HuH-7 (cell line): ENCODE measurements at places on chromosomes 12 and 14.

GRCh38 chr14:85428926-85429325, 101.0 kb upstream of the FLRT2 start:
- DNase-seq = no peak

DNA sequence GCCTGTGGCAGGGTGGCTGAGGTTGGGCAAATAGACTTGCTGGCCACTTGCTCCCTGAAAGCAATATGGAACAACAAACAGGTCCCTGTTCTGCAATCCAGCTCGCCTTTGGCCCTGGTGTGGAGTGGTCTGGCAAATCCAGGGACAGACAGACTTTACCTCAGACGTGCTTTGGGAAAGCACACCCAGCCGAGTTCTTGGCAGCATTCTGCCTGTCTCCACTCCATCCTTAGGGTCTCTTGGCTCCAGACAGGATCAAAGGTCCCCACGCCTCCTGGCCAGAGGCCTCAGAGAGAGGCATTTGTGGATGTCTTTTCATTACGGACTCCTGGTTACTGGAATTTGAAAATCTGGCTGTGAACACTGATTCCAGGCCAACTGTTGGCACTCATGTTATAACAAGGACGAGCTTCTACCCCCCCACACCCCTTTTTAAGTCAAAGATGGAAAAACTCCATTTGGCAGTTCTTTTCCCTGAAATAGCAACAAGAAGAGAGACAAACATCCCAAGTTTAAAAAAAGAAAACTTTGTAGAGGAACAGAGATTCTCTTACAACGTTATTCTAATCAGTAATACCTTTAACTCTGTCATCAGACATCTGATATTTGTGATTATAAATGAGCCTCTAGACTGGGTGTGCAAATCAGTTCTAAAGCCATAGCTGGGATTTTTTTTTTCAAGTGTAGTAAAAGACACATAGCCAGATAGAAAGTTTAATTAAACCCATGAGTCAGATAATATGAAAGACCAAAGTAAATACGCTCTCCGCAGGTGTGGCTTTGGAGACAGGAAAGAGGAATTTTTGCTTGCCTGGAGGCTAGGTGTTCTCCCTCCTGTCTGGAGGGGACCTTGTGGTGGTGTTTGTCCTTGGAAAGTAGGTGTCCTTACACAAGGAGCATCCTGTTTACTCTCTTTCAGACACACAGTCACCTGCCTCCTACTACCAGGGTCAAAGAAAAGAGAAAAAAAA, 60.7 kb downstream of the GALNT8 start:
- no peak for DNase-seq

DNA sequence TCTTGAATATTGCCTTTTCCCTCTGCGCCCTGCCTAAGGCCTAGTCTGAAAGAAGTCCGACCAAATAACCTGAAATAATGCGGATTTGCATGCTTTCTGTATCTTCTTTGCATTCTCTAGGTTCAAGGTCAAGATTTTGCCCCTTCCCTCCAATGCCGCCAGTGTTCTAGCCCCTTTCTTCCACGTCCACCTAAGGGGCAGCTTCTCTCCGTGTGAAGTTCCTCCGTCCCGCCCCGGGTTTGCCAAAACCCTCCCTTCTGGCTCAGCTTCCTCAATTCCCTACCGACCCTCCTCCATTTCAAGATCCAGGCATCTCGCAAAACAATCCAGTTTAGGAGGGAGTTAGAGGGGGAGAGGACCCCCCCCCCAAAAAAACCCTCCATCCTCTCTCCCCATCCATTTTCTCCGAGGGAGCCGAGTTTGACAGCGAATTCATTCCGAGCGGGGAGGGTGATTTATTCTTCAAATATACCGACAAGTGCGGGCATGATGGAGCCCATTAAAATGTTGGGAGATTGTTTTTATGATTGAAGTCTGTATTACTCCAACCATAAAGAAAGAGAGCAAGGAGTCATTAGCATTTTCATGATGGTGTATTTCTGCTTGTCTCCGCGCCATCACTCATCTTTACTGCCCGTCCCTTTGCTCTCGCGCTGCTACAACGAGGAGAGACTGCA, 20.9 kb upstream of the ATP5MC2 start:
- no peak for DNase-seq

- DNase-seq = no peak
Measured at GRCh38 chr14:24463884-24464785, 21.6 kb upstream of the SDR39U1 start.

GRCh38 chr12:74953697-74954096, 255.9 kb downstream of the KCNC2 start:
- no peak for DNase-seq

DNA sequence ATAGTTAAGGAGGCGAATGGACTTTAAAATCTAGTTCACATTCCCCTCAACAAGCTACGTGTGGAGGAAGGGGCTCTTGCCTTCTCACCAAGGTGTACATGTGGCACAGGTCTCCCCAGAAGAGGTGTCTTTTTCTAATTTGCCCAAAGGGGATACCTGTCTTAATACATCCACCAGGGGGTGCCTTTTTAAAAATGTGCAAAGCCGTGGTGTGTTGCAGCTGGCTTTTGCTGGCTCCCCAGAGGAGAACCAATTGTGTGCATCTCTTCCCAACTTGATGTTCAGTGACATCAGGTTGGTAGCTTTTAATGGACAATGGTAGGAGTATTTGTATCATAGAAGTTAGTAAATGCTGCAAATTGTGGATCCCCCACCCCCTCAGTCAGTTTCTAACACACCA, 33.8 kb downstream of the CREBL2 start:
- no peak for DNase-seq

GRCh38 chr12:90630006-90630405, 325.0 kb downstream of the CCER1 start:
- no peak for DNase-seq

DNA sequence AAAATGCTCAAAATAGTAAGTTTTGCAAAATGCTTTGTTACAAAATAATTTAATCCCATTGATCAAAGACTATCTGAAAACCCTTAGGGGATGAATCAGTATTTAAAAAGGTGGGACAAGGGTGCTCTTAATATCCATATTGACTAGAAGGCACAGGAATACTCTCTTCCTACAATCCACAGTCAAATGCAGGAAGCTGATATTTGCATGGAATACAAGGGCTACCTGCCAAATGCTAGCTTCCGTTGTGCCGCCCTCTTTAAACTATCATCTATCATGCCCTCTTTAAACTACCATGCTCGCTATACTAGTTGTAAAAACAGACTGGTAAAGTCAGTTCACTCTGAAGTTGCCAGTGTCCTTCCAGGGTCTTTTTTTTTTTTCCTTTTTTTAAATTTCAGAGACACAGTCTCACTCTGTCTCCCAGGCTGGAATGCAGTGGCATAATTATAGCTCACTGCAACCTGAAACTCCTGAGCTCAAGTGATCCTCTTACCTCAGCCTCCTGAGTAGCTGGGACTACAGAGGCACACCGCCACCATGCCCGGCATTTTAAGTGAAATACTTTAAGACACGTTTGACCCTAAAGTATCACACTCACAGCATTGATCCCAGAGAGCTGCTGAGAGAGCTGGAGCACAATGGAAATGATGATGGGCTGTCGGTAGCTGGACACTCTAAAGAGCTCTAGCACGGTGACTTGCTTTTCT, 6.7 kb downstream of the SLC2A3 start:
- no peak for DNase-seq

- DNase-seq = no peak
Measured at GRCh38 chr12:5013266-5013730, 30.4 kb upstream of the KCNA5 start.

DNA sequence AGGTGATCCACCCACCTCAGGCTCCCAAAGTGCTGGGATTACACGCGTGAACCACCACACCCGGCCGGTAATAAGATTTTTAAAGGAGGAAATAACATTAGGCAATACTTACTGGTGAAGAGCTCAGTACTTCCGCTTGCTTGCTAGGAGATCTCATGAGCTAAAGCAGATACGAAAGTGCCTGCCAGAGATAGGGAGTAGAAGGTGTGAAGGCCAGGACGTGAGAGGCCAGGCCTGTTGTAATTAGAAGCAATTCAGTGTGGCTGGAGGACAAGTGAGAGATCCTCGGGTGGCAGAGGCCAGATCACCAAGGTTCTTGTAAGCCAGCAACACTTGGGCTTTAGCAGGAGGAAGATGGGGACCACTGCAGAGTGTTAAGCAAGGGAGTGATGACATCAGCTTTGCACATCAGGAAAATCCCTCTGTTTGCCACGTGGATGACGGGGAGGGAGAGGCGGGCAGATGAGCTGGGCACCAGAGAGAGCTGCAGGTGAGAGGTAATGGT, 7.6 kb downstream of the TECPR2 start:
- no peak for DNase-seq

DNA sequence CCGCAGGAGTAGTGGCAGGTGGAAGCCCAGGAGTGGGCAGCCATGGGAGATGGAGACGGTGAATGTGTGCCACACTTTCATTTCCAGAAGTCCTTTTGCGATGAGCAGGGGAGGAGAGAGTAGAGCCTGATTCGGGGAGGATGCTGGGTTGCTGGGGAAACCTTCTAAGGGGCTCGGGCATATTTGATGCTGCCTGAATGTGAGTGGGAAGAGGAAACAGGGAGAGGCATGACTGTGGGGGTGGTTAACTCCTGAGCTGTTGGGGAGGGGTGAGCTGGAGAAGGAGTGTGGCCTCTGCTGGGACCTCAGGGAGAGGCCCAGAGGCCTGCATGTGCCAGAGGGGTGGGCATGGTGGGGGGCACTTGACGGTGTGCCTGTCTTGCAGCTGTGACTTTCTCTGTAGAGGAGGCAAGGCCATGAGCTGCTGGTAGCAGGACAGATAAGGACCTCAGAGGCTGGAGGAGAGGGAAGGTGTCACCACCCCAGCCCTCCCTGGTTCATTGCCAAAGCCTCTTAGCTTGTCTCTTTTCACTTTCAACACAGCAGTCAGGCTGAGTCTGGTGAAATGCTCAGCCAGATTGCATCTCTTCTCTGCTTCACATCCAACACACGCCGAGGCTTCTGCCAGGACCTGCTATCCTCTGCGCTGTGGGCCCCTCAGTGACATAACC, 11.4 kb downstream of the GLT1D1 start:
- DNase-seq = no peak

DNA sequence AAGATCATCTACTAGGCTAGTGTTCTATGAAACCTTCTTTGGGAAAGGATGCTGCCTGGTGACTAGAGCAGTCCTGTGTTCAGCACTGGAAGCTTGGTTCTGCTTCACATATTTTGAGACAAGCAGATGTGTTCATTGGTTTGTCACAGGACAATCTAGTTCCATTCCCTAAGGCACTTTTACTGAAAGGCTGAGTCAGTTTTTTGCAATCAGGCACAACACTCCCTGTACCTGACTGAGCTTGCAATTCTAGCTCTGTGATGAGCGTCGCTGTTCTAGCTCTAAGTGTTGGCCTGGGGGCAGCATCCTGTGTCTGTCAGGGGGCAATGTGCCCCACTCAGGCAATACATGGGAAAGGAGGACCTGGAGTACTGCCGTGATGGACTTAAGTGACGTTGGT, 144.4 kb downstream of the CAND1 start:
- DNase-seq = no peak

DNA sequence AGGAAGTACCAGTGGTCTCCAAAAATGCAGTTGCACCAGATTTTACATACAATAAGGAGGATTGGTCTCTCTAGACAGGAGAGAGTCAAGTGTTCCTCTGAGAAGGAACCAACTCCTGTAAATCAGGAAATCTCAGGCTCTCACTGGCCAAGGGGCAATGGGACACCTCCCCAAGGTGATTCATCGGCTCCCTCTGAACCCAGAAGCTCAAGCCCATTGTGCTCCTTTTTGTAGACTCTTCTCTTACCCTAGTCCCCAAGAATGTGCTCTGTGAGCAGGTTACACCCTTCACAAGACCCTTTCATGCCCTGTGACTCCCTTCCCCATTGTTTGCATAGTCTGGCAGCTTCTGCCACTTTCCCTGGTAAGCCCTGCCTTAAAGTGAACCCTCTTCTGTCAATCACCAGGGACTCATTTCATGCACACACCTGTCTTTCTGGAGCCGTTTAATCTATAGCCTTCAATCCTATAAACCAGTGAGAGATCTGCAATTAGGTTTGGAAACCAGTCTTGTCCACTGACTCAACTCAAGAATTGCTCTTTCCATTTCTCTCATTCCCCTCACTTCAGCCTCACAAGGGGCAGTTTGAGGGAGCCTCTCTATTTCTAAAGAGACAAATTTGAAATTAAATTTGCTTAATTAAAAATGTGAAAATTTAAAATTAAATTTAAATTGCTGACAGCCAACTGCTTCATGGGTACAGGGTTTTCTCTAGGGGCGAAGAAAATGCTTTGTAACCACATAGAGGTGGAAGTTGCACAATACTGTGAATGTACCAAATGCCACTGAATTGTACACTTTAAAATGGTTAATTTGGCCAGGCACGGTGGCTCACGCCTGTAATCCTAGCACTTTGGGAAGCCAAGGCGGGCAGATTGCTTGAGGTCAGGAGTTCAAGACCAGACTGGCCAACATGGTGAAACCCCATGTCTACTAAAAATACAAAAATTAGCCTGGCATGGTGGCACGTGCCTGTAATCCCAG, 38.3 kb upstream of the LTA4H start:
- DNase-seq = no peak

DNA sequence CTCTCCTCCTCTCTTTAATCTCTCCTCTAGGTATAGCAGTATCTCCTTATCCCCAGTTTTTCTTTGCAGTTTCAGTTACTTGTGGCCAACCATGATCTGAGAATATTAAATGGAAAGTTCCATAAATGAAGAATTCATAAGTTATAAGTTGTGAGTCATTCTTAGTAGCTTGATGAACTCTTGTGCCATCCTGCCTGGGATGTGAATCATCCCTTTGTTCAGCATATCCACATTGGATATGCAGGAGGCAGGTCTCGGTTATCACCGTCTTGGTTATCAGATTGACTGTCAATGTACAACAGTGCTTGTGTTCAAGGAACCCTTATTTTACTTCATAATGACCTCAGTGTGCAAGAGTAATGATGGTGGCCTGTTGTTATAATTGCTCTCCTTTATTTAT, 134.0 kb downstream of the TMEM117 start:
- no peak for DNase-seq

GRCh38 chr14:93017898-93018297, 94.9 kb downstream of the CHGA start:
- no peak for DNase-seq

- DNase-seq = no peak
Measured at GRCh38 chr12:111035578-111036301, 115.4 kb upstream of the MYL2 start.

DNA sequence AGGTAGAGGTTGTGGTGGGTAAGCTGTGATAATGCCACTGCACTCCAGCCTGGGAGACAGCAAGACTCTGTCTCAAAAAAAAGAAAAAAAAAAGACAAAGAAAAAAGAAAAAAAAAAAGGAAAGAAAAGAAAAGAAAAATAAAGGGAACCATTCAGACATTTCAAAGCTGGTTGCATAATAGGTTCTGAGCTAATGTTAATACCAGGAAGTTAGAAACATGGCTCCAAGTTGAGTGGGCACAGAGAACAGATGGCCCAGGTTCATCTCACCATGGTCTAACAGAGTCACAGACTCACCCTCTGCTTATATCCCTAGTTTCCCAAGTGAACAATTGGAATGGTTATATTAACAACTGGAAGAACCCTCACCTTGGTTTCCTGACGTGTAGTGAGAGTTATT, 17.4 kb upstream of the ZDHHC17 start:
- no peak for DNase-seq

GRCh38 chr12:16585781-16586180, 20.2 kb downstream of the LMO3 start:
- DNase-seq = no peak
